Vagina (tissue), 2 donors: ENCODE measurements at places on chromosomes 2 and 18.

- H3K4me1 ChIP-seq: peaks cover 35% of the 10 kb centered on the region
- H3K4me3 ChIP-seq: no peak overlapping the region
- no peak overlapping the region for H3K27ac ChIP-seq
- H3K27me3 ChIP-seq: no peaks in the 10 kb centered on the region
Observed at GRCh38 chr18:59021500-59021899, 118.2 kb upstream of the SEC11C start.

DNA sequence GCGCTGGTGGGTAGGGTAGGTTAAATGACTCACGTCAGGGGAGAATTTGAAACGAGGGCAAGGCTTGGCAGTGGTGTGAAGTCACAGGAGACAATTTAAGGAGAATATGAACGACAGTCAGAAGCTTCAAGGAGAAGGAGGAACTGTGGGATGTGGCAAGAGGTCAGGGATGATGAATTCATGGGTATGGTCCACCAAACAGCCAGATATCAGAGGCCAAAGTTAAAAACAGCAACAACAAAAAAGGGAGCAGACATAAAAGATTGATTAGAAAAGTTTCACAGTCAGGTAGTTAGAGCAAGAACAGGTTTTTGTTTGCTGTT is 1.4 kb upstream of the ZNF396 start:
- no peak overlapping the region for H3K4me3 ChIP-seq
- H3K4me1 ChIP-seq: no peaks in the 10 kb centered on the region
- DNase-seq: no peak
- no peaks in the 10 kb centered on the region for H3K27me3 ChIP-seq
- H3K36me3 ChIP-seq: no peaks in the 10 kb centered on the region

- H3K4me3 ChIP-seq: no peak overlapping the region
- no peak overlapping the region for H3K27ac ChIP-seq
- H3K4me1 ChIP-seq: no peaks in the 10 kb centered on the region
- DNase-seq: no peak
- H3K36me3 ChIP-seq: no peaks in the 10 kb centered on the region
Observed at GRCh38 chr2:163253621-163254285, 415.2 kb upstream of the KCNH7 start.

- no peaks in the 10 kb centered on the region for H3K27me3 ChIP-seq
- no peaks in the 10 kb centered on the region for H3K36me3 ChIP-seq
- DNase-seq: no peak
Observed at GRCh38 chr2:181312515-181312927, 144.7 kb upstream of the ITGA4 start.

DNA sequence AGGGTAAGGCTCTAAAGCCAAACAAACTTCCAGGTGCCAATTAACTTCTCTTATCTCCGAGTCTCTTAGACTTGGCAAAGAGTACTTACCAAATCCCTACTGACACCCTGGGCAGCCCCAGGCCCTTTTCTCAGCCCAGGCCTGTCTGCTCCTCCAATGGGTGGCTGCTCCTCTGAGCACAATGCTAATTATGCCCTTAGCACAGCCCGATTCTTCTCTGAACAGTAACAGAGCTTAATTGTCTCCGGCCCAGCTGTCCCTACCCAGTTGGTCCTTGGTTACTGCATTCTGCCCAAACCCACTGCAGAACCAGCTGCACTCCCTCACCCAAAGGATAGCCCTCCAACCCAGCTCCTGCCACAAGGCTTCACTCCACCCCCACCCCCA is 110.3 kb downstream of the SMAD7 start:
- DNase-seq: no peak
- H3K27ac ChIP-seq: no peak overlapping the region
- H3K36me3 ChIP-seq: no peaks in the 10 kb centered on the region
- peaks cover 55% of the 10 kb centered on the region for H3K4me1 ChIP-seq

GRCh38 chr18:52907543-52908308 is 567.7 kb downstream of the DCC start:
- no peak overlapping the region for H3K4me3 ChIP-seq
- H3K27me3 ChIP-seq: no peaks in the 10 kb centered on the region
- DNase-seq: no peak
- no peaks in the 10 kb centered on the region for H3K36me3 ChIP-seq

DNA sequence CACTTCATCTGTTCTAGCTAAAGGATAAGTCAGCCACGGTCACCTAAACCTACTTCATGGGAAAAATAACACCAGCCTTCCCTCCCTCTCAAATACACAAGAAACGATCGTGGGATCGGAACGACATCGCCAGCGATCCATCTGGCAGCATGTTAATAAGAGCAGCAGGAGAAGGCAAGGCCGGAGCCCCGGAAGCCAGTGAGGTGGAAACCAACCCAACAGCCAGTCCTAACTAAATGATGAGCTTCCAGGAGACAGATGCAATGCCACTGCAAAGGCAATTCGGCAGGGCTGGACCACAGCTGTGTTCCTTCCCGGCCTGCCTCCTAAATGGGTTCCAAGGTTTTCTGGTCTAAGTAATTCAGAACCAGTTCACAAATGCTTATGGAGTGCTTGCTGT is 117.5 kb downstream of the TMEM163 start:
- H3K27me3 ChIP-seq: no peaks in the 10 kb centered on the region
- no peaks in the 10 kb centered on the region for H3K4me1 ChIP-seq
- H3K4me3 ChIP-seq: no peak overlapping the region
- H3K36me3 ChIP-seq: no peaks in the 10 kb centered on the region
- DNase-seq: no peak

DNA sequence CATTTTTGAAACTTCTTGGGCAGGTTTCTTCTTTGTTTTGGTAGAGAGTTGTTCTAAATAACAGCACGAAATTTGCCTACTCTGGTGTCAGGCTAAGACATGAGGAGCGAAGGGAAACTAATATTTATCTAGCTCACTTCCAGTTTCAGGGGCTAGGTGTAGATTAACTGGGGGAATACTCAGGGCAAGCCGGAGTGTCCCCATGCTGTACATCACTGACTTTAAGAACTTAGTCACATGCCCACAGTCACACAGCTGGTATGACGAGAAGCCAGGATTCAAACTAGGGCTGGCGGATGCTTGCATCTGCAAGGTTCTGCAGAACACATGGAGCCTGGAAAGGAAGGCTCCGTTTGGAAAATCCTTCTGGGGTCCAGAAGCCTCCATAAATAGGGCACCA is 133.3 kb downstream of the ALPK2 start:
- no peak overlapping the region for H3K4me3 ChIP-seq
- no peak for DNase-seq
- peaks cover 21% of the 10 kb centered on the region for H3K4me1 ChIP-seq

- H3K36me3 ChIP-seq: no peaks in the 10 kb centered on the region
- no peak overlapping the region for H3K27ac ChIP-seq
- no peaks in the 10 kb centered on the region for H3K4me1 ChIP-seq
Observed at GRCh38 chr2:35501076-35501475, 854.5 kb upstream of the CRIM1 start.

- H3K36me3 ChIP-seq: no peaks in the 10 kb centered on the region
- DNase-seq: no peak
- H3K27ac ChIP-seq: no peak overlapping the region
- H3K4me3 ChIP-seq: no peak overlapping the region
- no peaks in the 10 kb centered on the region for H3K4me1 ChIP-seq
- no peaks in the 10 kb centered on the region for H3K27me3 ChIP-seq
Observed at GRCh38 chr18:51153659-51154371, 43.7 kb downstream of the MEX3C start.

DNA sequence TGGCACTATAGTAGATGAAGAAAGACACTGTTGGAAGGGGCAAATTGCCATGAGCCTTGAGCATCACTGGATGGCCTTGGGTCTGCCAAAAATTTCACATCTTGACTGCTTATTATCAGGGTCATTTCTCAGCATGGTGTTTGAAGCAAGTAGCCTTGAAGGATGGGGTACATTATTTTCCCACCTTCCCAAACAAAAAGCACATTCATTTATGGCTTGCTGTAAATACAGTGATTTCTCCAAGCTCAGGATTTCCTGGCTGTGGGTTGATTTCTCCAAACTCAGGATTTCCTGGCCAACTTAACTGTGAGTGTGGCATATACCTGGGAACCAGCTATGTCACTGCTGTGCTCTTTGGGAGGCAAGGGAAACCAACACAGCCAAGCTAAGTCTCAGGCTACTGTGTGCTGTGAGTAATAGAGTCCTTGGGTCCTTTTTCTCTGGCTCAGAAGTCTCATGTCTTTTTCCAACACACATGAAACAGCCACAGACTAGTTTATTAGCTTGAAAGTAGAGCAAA is 116.6 kb downstream of the SPHKAP start:
- H3K27me3 ChIP-seq: no peaks in the 10 kb centered on the region
- no peak overlapping the region for H3K27ac ChIP-seq
- no peaks in the 10 kb centered on the region for H3K4me1 ChIP-seq
- no peak overlapping the region for H3K4me3 ChIP-seq
- DNase-seq: no peak

GRCh38 chr2:127179766-127180165 is 40.3 kb downstream of the CYP27C1 start:
- H3K4me3 ChIP-seq: no peak overlapping the region
- H3K4me1 ChIP-seq: peaks cover 28% of the 10 kb centered on the region
- H3K27me3 ChIP-seq: no peaks in the 10 kb centered on the region
- H3K36me3 ChIP-seq: no peaks in the 10 kb centered on the region

- no peaks in the 10 kb centered on the region for H3K36me3 ChIP-seq
- H3K27ac ChIP-seq: no peak within 1 kb of the TSS
- H3K4me3 ChIP-seq: no peak within 1 kb of the TSS
- DNase-seq: no peak
- no peaks in the 10 kb centered on the region for H3K4me1 ChIP-seq
- H3K27me3 ChIP-seq: no peaks in the 10 kb centered on the region
Observed at GRCh38 chr2:112836695-112837117, at the start of gene IL1B. IL1B (minus strand) TSS chr2:112836779; CDS start chr2:112836229, 550 bp downstream.

DNA sequence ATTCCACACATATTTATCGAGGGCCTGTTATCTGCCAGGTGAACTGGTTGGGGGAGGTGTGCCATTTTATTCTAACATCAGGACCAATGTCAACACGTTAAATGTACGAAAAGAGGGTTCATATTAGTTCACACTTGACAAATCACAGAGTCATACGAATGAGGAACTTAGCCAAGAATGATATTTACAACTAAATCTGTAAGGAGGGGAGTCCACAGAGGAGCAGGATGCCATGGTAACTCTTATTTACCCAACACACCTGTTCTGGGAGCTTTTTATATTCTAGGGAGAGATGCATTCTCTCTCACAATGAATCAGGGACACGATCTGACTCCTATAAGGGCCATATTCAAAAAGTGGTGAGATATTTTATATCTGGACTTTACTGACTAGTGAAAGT is 144.1 kb downstream of the CDC42EP3 start:
- H3K27me3 ChIP-seq: no peaks in the 10 kb centered on the region
- no peak overlapping the region for H3K27ac ChIP-seq
- H3K4me3 ChIP-seq: no peak overlapping the region
- DNase-seq: no peak
- peaks cover 8% of the 10 kb centered on the region for H3K4me1 ChIP-seq

DNA sequence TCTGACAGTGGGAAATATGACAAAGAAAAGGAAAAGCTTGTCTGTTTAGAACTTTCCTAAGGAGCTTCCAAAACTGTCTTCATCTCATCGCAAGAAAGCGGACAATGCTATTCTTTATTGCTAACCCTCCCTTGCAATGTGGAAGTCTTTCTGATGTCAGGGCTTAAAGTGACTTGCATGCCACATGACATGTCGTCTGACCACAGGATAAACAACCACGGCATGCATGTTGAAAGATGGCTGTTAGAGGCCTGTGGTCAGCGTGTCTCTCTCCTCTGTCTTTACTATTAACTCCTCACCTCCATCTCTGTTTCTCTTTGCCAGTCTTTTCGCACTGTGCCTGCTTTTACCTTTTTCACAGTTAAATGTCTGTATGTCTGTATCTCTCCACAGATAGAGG is 389.8 kb downstream of the LNPK start:
- H3K27ac ChIP-seq: no peak overlapping the region
- H3K27me3 ChIP-seq: no peaks in the 10 kb centered on the region
- H3K4me1 ChIP-seq: no peaks in the 10 kb centered on the region
- no peaks in the 10 kb centered on the region for H3K36me3 ChIP-seq
- DNase-seq: no peak

GRCh38 chr2:149355716-149356422 is 25.5 kb downstream of the LYPD6 start:
- no peak overlapping the region for H3K4me3 ChIP-seq
- no peaks in the 10 kb centered on the region for H3K36me3 ChIP-seq
- no peak overlapping the region for H3K27ac ChIP-seq

- no peak overlapping the region for H3K4me3 ChIP-seq
- no peaks in the 10 kb centered on the region for H3K36me3 ChIP-seq
- H3K27me3 ChIP-seq: no peaks in the 10 kb centered on the region
- H3K27ac ChIP-seq: no peak overlapping the region
- DNase-seq: no peak
Observed at GRCh38 chr2:186822323-186822722, 26.6 kb downstream of the ZSWIM2 start.

- no peak overlapping the region for H3K4me3 ChIP-seq
- no peaks in the 10 kb centered on the region for H3K36me3 ChIP-seq
- H3K27ac ChIP-seq: no peak overlapping the region
- no peaks in the 10 kb centered on the region for H3K27me3 ChIP-seq
Observed at GRCh38 chr2:47334356-47335136, 68.4 kb upstream of the MSH2 start.

DNA sequence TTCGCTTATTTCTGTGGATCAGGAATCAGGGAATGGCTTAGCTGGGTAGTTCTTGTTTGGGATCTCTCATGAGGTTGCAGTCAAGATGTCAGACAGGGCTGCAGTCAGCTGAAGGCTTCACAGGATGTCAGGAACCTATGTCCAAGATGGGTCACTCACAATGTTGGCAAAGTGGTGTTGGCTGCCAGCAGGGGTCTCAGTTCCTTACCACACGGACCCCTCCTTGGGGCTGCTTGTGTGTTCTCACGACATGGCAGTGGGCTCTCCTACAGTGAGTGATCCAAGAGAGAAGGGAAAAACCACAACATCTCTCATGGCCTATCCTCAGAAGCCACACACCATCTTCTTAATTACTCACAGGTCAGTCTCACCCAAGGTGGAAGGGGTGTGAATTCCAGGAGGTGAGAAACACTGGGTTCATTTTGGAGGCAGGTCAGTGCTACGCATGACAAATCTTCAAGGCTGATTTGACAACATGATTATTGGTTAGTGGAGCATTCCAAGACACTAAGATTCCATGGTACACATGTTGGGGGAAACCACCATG is 1.3 kb upstream of the ANTXR1 start:
- no peak overlapping the region for H3K27ac ChIP-seq
- H3K27me3 ChIP-seq: no peaks in the 10 kb centered on the region
- no peak overlapping the region for H3K4me3 ChIP-seq
- H3K36me3 ChIP-seq: no peaks in the 10 kb centered on the region
- peaks cover 31% of the 10 kb centered on the region for H3K4me1 ChIP-seq

- no peak overlapping the region for H3K27ac ChIP-seq
- H3K27me3 ChIP-seq: no peaks in the 10 kb centered on the region
- no peaks in the 10 kb centered on the region for H3K36me3 ChIP-seq
- no peak overlapping the region for H3K4me3 ChIP-seq
Observed at GRCh38 chr18:49335677-49336076, 124.8 kb downstream of the DYM start.

GRCh38 chr2:28639836-28640235 is 111.8 kb upstream of the PPP1CB start:
- H3K4me1 ChIP-seq: peaks cover 48% of the 10 kb centered on the region
- H3K27ac ChIP-seq: no peak overlapping the region
- H3K36me3 ChIP-seq: no peaks in the 10 kb centered on the region
- no peak overlapping the region for H3K4me3 ChIP-seq
- H3K27me3 ChIP-seq: no peaks in the 10 kb centered on the region
- DNase-seq: no peak

GRCh38 chr2:168184681-168185513 is 62.5 kb downstream of the STK39 start:
- no peaks in the 10 kb centered on the region for H3K27me3 ChIP-seq
- no peaks in the 10 kb centered on the region for H3K36me3 ChIP-seq
- no peak overlapping the region for H3K27ac ChIP-seq
- no peak for DNase-seq

- peak overlapping the region; percentile 30 for H3K27ac ChIP-seq
- no peaks in the 10 kb centered on the region for H3K36me3 ChIP-seq
- H3K4me3 ChIP-seq: no peak overlapping the region
Observed at GRCh38 chr2:11738589-11739436, 7.6 kb upstream of the LPIN1 start.

GRCh38 chr2:14806613-14807012 is 174.1 kb downstream of the LRATD1 start:
- no peaks in the 10 kb centered on the region for H3K4me1 ChIP-seq
- H3K36me3 ChIP-seq: no peaks in the 10 kb centered on the region
- no peaks in the 10 kb centered on the region for H3K27me3 ChIP-seq
